CD4-positive, alpha-beta T cell treated with Interferon alpha-2 for 1 hour (primary cell): ENCODE measurements at places on chromosomes 16 and 17.
A peak's percentile ranks its signal among the peaks of the same experiment; 100 is the strongest.

DNA sequence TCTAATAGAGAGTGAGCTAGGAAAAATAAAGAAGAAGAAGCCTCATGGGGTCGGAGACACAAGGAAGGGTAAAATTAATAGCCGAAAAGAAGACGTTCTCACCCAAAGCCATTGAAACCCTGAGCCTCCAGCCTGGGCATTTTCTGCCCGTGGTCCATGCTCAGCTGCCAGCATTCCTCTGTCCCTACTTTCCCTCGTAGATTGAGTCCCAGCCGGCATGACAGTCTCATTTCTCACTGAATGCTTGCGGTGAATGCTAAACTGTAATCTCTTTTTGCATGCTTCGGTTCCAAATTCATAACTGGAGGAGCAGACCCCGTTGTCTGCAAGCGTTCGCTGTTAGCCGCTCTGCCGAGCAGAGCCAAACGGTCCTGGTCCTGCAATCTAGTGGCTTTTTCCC, 54.0 kb upstream of the COX10 start:
- DNase-seq: no peak

GRCh38 chr16:62751218-62751617, 715.0 kb upstream of the CDH8 start:
- no peak for DNase-seq

GRCh38 chr17:79619636-79620206, 8.9 kb upstream of the RBFOX3 start:
- no peak for DNase-seq

GRCh38 chr17:4739122-4740024, at the start of the genes CXCL16 and ZMYND15:
CXCL16 (minus strand) TSS chr17:4739928; CDS start chr17:4739339, 589 bp downstream.
ZMYND15 (plus strand) TSS chr17:4739833; CDS start chr17:4740549, 716 bp downstream.
- DNase-seq: peak; percentile 71

DNA sequence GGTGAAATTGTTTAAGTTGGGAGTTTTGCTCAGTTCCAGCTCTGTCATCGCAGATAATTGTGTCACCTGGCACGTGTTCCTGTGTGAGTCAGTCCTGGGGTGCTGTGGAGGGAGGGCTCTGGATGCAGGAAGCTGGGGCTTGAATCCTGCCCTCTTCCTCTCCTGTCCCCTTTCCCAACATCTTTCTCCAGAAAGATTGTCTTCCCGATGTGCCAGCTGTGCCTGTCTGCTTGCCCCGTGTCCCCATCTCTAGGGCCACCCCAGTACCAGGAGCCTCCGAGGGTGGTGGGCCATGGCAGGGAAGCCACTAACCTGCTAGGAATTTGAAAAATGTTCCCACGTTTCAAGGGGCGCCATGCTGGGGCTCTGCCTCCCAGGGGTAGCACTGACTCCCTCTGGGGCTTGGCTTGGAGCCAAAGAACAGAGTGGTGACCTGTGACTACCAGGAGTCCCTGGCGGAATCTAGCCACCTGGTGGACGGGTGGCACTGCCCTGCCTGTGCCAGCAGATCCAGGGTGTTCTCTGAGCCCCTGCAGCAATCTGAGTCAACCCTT, 198.1 kb downstream of the ENGASE start:
- no peak for DNase-seq

DNA sequence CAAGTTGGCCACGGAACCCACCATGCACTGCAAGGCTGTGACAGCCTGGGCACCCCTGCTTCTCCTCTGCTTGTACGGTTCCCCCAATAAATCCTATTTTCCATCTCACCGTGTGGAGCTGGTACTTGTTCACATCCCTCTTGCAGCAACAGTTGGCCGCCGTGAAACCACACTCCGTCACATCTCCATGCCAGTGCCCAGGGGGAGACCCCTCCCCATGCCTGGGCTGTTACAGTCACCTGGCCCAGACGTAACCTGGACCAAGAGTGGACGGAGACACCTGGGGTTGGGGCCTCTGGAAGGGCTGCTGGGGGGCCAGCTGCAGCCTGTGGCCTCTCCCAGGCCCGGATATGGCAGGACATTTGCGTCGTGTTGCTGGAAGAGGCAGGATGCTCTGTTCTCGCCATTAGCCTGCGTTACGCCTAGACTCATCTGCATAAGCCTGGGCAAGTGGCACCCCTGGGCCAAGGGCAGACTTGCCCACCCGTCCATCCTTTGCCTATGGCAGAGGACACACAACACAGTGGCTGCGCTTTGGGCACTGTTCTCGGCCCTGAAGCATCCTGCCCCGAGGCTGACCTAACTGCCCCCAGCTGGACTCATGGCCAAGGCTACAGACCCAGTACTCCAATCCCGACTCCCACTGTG, 14.2 kb upstream of the KREMEN2 start:
- DNase-seq: no peak

DNA sequence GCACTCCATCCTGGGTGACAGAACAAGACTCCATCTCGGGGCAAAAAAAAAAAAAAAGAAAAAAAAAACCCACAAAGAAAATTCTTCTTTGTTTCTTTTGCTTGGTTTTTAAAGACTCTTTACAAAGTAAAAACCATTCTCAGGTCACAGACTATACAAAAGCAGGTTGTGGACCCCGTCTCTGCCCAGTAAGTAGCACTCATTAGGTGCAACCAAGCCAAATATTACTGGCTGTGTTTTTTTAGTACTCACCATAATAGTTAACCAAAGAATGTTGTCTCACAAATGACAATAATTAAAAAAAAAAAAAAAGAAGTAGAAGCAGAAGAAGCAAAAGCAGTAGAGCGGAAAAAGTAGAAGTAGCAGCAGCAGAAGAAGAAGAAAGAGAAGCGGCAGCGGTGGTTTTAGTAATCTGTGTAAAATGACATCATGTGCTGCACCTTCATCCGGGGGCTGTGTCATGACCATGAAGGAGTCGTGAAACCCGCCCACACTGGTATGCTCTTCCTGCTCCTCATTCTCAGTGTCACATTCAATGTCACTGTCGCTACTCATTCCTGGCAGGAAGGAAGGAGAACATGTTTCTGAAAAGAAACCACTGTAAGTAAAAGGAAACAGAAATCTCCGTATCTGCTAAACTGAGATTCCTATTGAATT, 105.4 kb downstream of the TRIM37 start:
- peak; percentile 83 for DNase-seq

DNA sequence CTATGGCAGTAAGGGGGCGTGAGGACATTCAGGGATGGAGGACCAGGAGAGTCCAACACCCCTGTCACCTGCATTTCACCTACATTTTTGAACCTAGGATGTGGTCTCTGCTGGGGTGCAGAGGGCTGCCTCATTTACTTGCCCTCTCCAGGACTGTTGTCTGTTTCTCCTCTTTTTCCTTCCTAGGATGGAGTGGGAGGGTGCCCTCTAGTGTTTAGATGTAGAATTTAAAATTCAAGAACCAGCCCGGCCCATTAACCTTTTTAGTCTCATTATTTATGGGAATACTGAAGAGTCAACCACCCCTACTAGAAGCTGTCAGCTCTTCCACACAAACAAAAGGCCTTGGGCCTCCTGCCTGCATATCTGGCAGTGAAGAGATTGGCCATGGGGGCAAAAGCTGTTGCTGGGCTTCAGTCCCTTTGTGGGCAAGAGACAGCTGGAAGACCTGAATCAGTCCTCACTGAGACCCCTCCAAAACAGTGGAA, 2.5 kb upstream of the STARD3 start:
- DNase-seq: no peak

GRCh38 chr16:85658504-85659326, 30.0 kb downstream of the GINS2 start:
- DNase-seq: no peak

GRCh38 chr17:61205401-61205800, 194.2 kb upstream of the TBX2 start:
- no peak for DNase-seq

DNA sequence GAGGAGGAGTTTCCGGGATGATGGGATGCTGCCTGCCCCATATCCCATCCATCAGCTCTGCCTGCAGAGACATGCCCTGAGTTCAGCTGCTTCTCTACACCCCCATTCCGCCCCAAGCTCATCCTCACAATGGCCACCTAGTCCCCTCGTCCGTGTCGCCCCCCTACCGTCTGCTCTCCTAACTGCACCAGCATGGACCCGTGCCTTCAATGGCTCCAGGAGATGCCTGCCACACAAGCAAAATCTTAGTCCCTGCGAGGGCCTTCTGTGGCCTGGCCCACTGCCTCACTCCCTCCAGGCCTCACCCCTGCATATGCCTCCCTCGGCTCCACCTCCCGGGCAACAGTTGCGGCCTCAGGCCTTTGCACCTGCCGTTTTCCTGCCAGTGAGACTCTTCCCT, 1.8 kb upstream of the TELO2 start:
- no peak for DNase-seq

- DNase-seq: no peak
These were observed 187.7 kb downstream of the XYLT1 start for GRCh38 chr16:17283016-17283415.

DNA sequence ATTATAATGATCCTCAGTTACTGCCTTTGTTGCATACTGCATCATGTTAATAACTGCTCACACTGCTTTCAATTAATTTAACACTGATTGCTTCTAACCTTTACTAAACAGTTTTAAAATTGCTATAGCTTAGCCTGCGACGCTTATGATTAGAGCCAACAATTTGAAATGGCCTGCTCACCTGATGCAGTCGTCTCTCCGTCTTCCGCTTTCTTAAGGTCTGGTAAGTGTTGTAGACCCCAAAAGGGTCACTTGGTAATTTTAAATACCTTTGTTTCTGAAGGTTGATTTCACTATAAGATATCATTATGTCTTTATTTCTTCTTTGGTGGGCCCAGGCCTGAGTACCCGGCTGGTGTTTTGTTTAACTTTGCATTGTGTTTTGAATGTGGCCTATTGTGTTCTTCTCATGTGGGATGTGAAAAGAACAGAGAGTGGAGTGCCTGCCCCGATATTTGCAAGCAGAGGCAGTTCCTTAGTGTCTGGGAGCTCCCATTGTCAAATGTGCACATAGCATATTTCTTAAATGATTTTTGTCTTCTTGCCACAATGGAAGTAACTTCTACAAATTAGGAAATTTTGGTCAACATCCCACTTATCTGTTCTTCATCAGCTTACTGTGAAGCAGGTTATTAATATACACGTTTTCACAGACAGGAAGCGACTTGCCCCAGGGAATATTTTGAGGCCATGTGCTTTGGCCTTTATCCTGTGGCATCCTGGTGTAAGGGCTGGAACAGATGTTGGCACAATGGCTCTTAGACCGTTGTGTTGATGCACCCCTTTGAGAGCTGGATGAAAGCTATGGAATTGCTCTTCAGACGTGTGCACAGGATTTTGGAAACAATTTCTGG, 2.9 kb downstream of the PHKB start:
- no peak for DNase-seq

- DNase-seq: no peak
These were observed 310.4 kb downstream of the XYLT1 start for GRCh38 chr16:17160285-17160853.

DNA sequence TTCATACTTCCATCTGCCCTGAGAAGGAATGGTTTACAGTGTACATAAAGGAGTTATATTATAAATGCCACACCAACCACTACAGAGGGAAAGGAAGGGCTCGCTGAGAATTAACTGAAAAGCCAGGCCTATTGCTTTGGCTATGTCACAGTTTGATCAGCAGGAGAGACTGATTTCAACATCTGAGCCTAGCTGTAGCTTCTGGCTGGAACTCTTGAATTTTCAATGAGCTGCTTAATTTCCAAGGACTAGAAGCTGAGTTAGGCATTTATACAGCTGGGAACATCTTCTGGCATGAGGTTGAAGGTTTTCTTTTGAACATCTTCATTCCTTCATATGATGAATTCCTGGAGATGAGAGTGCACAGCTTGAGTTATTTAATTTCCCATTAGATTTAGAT, 47.6 kb upstream of the GNAO1 start:
- no peak for DNase-seq

- no peak for DNase-seq
These were observed 56.1 kb downstream of the ARSG start for GRCh38 chr17:68347380-68347779.

GRCh38 chr17:15236281-15237105, 28.6 kb downstream of the PMP22 start:
- DNase-seq: no peak

- no peak for DNase-seq
These were observed 281.5 kb downstream of the HS3ST3A1 start for GRCh38 chr17:13320046-13320785.

GRCh38 chr17:34386697-34387550, 23.9 kb upstream of the CCL1 start:
- peak; percentile 15 for DNase-seq

GRCh38 chr16:49801290-49801689, 54.6 kb downstream of the ZNF423 start:
- no peak for DNase-seq

- no peak for DNase-seq
These were observed 50.5 kb upstream of the HAPSTR1 start for GRCh38 chr16:9040800-9041412.

DNA sequence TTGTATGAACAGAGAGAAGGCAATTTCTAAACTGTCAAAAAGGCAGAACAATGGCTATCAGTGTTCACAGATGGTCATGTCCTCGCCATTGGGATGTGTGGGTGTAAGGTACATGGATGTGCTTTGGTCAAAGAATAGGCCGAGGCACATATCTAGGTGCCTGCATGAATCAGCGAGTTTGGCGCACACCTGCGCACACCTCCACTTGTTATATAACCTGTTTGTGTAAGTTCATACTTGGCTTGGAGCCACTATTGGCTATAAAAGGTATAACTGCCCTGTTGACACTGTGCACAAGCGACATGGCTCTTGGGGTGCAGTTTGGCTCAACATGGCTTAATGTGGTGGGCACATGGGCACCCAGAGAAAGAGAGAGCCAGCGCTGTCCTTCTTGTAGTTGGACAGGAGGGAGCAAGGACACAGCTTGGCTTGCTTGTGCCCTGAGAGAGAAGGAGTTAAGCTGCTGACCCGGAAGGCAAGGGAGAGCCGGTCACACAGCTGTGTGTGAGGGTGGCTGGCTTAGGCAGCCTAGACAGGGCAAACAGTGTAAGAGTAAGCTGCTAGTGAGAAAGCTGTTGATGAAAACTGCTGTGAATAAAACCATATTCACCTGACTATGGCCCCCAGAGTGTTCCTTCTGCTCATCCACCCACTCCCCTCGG, 499.1 kb downstream of the KCNJ2 start:
- DNase-seq: no peak

DNA sequence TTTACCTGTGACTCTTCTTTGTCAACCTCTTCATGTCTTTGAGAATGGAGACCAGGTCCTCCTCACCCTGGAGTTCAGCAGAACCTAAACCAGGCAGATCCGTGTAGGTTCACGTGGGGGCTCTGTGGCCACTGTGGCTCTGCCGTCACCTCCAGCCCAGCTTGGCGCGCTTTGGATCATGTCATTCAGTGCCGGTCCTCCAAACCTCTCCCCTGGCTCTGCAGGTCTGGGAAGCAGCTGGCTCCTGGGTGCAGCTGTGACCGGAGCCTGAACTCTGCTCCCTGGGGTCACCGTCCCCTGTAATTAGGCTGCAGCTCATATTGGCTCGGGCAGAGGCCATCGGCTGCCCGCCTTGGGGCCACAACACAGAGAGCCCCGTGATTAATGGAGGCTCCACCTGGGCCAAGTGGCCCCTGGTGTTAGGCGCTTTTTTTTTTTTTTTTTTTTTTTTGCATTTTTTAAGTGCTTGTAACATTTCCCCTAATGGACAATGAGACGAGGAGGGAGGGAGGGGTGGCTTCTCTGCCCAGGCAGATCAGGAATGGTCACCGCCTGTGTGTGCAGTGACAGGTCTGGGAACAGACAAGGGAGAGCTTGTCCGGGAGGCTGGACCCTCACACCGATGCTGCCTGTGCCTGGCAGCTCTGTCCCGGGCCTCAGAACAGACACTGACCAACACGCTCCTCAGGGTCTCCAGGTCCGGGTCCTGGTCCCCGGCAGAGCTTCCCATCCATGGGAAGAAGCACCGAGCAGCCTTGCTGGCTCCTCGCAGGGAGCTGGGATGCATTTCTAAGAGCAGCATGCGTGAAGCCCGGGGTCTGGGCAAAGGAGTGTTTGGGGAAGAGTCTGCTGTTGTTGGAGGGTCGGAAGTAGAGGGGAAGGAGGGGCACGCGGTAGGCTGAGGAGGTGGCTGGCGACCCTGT, 247.9 kb downstream of the SEC14L1 start:
- DNase-seq: no peak
